CD4-positive, alpha-beta T cell treated with Interleukin-12 subunit alpha and Interleukin-12 subunit beta, for 1 hour (primary cell): ENCODE measurements at places on chromosomes 11 and 22.

DNA sequence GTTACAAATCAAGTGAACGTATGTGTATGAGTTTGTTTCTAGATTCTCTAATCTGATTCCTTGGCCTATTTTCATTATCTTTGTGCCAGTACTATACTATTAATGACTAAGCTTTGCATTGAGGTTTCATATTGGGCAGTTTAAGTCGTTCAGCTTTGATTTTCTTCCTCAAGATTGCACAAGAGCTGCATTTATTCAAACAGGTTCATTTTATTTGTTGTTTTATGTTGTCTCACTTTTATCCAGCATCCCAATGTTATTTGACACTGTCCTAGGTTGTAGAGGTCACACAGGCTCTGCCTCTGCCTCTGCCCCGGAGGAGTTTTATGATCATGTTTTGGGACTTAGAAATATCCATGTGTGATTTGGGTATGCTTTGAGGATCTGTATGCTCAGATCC is 79.8 kb downstream of the TEAD1 start:
- no peak for DNase-seq

DNA sequence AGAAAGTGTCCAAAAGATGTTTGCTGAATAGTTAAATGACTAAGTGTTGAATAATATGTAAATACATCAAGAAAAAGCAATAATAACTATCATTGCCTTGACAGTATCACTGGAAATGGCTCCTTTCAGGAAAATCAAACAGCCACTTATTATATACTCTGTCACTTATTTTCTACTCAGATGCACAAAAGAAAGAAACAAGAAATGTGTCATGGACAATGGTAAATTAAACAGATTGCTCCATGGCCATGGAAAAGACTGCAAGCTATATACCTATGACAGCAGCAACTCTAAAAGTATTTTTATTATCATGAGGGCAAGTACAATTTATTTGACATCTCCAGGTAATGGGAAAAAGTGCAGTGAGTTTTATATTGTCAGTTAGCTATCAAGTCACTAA is 52.9 kb upstream of the GUCY1A2 start:
- DNase-seq = no peak

DNA sequence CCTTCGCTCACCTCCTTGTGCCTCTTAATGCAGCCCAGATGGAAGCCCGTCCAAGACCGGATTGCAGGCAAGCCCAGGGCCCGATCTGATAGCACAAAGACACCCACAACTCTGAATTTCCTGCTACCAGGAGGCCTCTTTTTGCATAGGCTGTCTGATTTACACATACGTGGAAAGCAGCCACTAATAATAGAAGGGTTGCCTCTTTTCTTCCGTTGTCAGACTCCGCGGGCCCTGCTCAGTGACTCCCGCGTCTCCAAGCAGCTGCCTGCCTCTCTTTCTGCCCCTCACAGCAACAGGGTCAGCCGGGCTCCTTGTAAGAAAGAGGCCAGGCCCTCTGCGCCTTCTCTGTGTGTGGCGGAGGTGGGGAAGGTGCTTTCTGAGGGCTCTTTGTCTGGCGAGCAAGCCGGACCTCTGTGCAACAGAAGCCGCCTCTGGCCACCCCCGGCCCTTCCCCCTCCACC is 26.7 kb downstream of the FLI1 start:
- DNase-seq = peak; percentile 53

GRCh38 chr11:104120493-104121137 is 43.3 kb downstream of the PDGFD start:
- DNase-seq = no peak

DNA sequence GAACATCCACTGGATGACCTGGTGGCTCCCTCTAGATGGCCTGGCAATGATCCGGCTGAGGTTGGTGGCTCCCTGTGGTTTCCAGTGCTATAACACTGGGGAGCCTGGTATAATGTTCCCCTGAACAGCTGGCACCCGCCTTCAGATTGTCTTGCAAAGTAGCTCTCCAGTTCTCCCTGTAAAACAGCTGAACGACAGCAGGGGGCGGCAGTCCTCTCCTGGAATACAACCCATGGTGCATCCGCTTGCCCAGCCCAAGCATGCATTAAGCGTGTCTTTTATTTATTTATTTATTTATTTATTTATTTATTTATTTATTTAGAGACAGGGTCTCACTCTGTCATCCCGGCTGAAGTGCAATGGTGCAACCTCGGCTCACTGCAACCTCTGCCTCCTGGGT is 258.9 kb downstream of the BUD13 start:
- no peak for DNase-seq

GRCh38 chr11:22465620-22466019 is 127.4 kb downstream of the SLC17A6 start:
- no peak for DNase-seq

- no peak for DNase-seq
Measured at GRCh38 chr22:46948411-46949144, 186.1 kb downstream of the TBC1D22A start.

DNA sequence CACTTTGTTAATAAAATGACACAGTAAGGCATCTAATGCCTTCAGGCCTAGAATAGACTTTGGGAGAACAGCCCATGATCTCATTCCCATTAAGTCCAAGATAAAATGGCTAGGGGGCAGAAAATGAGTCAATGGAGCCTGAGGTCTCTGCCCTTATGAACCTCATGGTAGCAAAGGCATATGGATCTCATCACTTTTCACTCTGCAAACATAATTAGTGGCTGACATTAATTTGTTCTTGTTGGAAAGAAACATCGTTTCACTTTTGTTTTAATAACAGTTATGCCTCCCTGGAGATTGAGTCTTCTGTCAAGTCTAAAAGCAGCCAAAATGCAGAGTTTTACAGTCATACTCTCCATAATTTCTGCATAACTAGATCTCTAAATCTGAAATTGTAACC is 111.8 kb upstream of the API5 start:
- DNase-seq = no peak

- DNase-seq = no peak
Measured at GRCh38 chr11:108405706-108406105, 61.6 kb downstream of the C11orf65 start.

GRCh38 chr11:41398175-41398574 is 61.3 kb downstream of the LRRC4C start:
- no peak for DNase-seq

DNA sequence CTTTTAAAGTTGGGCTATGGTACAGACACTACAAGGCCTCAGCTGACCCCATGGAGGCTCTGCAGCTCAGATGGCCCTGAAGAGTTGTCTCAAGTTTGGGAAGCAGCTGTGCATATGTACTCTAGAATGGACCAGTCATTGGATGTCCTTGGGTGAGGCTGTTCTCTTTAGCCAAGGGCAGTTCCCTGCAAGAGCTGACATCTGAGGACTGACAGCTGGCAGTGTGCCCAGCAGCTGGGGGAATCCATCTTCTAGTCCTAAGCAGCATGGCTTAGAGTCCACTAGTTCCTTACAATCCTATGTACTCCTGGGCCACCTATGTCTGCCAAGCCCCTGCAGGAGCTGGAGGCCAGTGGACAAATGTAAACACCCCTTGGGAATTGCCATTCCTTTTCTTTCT is 76.5 kb downstream of the C11orf91 start:
- no peak for DNase-seq

- DNase-seq = no peak
Measured at GRCh38 chr11:12761029-12761428, 86.8 kb downstream of the TEAD1 start.

GRCh38 chr11:72784662-72785061 is 9.2 kb downstream of the STARD10 start:
- no peak for DNase-seq

- DNase-seq = no peak
Measured at GRCh38 chr22:44526779-44527126, 28.7 kb upstream of the RTL6 start.

- no peak for DNase-seq
Measured at GRCh38 chr22:39570226-39570625, 327 bp upstream of the CACNA1I start.

DNA sequence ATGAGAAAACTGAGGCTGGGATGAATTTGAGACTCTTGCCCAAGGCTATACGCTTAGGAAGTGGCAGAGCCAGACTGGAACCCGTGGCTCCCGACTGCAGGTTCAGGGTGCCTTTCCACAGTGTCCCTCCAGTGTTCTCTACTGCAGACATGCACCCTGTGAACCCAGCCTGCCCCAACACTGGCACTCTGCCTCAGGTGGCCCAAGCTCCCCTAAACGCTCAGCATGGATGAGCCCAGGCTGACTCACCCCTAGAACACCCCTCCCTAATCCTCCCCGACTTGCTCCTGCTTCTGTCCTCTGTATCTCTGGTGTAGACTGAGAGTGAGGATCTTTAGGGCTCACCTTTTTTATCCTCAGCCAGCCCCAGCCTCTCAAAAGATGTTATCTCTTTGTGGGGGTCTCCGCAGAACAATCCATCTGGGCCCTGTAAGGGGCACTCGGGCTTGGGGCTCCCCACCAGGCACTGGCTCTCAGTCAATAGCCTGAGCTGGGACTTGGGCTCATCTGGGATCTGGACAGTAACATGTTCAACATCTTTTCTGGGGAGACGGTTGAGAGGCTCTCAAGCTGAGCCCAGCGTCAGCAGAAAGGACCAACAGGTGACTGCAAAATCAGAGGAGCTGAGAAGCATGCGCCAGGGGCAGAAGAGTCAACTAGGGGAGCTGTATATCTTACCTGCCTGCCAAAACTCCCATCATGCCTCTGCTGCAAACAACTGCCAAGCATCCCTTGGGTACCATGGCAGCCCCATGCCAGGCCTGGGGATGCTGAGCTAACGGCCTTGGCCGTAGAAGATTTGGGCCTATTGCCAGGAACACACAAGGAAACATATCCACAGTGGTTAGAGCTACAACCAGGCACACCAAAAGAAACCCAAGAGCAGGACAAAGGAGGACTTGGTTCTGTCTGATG is 176.2 kb downstream of the BUD13 start:
- no peak for DNase-seq

GRCh38 chr11:13287681-13288080 is 10.1 kb downstream of the BMAL1 start:
- DNase-seq = no peak

DNA sequence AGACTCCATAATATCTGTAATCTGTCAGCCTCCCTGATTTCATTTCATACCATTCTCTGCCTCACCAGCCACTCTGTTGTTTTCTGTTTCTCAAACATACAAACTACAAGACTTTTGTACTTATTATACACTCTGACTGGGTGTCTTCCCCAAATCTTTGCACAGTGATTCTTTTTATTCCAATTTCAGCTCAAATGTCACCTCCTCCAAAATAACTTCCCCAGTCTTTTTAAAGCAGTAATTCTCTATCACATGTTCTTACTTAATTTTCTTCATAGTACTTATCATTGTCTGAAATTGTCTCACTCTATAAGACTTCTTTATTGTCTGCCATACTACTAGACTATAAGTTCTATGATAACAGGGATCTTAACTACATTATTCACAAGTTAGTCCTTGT is 19.6 kb downstream of the SOX6 start:
- DNase-seq = no peak

GRCh38 chr11:90700789-90701439 is 478.1 kb upstream of the CHORDC1 start:
- DNase-seq = no peak

DNA sequence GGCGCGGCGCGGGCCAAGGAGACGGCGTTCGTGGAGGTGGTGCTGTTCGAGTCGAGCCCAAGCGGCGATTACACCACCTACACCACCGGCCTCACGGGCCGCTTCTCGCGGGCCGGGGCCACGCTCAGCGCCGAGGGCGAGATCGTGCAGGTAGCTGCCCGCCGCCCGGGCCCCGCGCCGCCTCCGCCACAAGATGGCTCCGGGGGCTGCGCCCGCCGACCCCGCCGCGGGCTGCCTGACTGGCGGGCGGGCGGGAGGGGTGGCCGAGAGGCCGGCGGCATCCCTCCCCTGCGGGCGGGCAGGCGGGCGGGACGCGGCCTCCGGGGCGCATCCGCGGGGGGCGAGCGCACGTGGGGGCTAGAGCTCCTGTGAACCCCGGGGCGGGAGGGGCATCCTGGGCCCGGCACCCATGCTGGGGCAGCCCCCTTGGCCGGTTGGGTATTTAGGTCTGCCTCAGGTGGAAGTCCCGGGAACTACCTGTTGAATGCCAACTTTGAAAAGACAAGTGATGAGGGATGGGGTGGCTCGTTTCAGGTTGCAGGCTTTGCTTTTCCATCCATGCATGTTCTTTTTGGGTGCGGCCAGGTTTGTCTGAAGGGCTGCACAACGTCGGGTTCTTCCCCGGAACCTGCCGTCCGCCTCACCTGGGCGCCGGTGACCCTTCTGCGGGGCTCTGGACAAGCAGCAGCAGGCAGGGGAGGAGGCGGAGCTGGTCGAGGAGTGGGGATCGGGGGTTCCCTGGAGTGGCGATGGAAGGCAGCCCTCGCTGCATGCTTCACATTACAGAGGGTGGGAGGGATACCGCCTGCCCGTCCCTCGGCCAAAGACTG is 760 bp downstream of the ZNRF3 start:
- DNase-seq = peak; percentile 28

DNA sequence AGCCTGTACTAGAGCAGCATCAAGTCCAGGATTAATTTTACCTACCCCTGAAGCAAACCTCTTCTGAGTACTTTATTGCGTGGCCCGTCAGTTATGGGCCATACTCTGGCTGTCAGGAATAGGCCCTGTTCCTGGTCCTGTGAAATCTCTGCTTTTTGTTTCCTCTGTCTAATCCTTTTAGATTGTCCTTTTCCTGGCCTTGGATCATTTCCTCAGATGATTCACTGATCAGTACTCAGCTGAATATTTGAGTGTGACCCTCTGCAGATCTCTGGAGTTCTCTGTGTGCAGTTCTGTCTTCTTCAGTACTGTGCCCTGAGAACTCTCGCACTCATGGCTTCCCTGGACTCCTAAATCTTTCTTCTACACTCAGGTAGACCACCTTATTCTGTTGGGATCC is 123.5 kb downstream of the UVRAG start:
- no peak for DNase-seq

DNA sequence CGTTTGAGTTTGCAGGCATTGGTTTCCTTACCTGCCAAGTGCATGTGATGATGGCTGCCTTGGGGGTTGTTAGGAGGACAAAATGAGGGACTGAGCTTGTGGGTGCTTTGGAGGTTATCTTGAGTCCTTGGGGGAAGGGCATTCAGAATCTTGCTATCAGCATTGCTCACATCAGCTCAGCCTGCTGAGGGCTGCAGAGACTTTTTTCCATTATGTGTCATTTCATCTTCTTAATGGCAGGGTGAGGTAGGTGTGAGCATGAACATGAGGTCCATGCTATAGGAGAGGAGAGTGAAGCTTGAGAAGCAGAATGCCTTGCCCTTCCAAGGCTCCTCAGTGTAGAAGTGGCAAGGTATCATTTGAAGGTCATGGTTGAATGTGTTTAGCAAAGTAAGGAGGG is 112.3 kb downstream of the MIAT start:
- DNase-seq = no peak

GRCh38 chr22:21443057-21443734 is 24.0 kb upstream of the TMEM191C start:
- DNase-seq = no peak

GRCh38 chr11:66510990-66511339 is 530 bp downstream of the BBS1 start:
- no peak for DNase-seq

GRCh38 chr11:76803023-76803422 is 19.9 kb downstream of the TSKU start:
- no peak for DNase-seq

GRCh38 chr22:26437694-26438392 is 8.8 kb downstream of the ASPHD2 start:
- DNase-seq = no peak

- DNase-seq = no peak
Measured at GRCh38 chr11:130515829-130516553, 67.5 kb downstream of the ADAMTS15 start.

- no peak for DNase-seq
Measured at GRCh38 chr11:11217289-11217928, 135.6 kb downstream of the CSNK2A3 start.

- no peak for DNase-seq
Measured at GRCh38 chr11:119371778-119372182, 9.7 kb downstream of the USP2 start.
